Liver (tissue), 10 donors: ENCODE measurements at places on chromosomes 13 and 19.

- no peak for DNase-seq
These were observed 13.1 kb upstream of the MEDAG start for GRCh38 chr13:30892966-30893365.

DNA sequence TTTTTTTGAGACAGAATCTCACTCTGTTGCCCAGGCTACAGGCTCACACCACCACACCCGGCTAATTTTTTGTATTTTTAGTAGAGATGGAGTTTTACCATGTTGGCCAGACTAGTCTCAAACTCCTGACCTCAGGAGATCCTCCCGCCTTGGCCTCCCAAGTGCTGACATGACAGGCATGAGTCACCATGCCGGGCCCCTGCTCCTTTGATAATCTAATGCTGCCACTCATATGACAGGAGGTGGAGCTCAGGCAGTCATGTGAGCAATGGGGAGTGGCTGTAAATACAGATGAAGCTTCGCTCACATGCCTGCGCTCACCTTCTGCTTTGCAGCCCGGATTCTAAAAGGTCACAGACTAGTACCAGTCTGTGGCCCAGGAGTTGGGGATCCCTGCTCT is 25.1 kb downstream of the ARHGEF18 start:
- DNase-seq: no peak

DNA sequence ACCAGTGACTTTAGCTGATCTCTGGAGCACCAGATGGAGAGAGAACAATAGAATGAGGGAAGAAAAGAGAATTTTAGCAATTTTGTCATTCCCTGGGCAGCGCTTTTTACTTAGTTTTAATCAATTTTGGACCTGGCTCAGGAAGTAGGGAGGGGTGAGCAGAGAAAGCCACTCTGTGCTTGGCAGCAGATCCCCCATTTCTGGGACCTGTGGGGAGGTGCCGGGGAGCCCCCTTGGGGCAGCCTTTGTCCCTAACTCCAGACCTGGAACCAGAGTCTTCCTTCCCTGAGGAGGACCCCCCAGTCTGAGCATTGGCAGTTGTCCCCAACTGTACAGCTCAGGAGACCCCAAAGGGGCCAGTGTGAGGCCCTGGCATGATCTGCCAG is 10.5 kb downstream of the LYL1 start:
- DNase-seq: no peak

DNA sequence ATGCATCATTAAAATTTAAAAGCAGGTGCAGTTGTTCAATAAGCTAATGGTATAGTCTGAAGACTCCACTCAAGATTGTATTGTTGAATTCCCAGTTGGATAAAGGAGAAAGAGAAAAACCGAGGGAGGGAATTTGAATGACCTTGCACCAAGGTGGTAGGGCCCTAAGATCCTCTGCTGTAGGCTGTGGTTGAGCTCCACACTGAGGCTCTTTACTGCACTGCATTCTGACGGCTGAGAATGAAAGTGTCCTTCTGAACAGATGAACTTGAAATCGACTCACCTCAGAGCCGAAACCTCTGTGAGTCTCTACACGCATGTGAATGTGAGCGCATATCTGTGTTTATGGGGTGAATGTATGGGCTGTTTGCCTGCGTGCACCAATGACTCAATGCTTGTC is 388.9 kb upstream of the DACH1 start:
- DNase-seq: no peak

DNA sequence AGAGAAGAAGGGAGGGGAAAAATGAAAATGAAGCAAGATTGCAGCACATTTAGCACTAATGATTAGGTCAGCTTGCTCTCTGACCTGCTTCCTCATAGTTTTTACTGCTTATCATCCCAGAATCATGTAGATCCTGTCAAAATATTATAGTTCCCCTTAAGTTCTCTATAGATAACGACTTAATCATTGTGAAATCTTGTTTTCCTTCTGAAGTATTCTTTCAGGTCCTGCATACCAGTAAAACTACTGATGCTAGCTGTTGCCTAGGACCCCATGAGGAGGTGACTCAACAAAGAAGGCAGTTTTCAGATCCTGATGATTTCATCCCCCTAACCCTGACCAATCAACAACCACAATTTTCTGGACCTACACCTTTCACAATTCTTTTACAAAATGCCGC is 1131.7 kb downstream of the SLITRK5 start:
- DNase-seq: no peak

DNA sequence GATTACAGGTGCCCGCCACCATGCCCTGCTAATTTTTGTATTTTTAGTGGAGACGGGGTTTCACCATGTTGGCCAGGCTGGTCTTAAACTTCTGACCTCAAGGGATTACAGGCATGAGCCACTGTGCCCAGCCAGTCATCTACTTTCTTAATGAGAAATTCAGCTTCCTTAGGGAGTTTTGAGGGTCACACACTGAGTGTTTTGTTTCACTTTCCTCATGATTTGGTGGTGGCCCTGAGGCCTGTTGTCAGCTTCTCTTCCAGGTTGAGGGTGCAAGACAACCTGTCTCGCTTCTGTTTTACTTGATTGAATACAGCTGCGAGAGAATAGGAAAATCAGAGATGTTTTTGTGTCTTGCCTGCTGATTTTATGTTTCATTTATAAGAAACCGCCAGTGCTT is 9.9 kb downstream of the FRY start:
- DNase-seq: no peak

GRCh38 chr19:42216653-42217519 is 591 bp downstream of the DEDD2 start:
- no peak for DNase-seq

DNA sequence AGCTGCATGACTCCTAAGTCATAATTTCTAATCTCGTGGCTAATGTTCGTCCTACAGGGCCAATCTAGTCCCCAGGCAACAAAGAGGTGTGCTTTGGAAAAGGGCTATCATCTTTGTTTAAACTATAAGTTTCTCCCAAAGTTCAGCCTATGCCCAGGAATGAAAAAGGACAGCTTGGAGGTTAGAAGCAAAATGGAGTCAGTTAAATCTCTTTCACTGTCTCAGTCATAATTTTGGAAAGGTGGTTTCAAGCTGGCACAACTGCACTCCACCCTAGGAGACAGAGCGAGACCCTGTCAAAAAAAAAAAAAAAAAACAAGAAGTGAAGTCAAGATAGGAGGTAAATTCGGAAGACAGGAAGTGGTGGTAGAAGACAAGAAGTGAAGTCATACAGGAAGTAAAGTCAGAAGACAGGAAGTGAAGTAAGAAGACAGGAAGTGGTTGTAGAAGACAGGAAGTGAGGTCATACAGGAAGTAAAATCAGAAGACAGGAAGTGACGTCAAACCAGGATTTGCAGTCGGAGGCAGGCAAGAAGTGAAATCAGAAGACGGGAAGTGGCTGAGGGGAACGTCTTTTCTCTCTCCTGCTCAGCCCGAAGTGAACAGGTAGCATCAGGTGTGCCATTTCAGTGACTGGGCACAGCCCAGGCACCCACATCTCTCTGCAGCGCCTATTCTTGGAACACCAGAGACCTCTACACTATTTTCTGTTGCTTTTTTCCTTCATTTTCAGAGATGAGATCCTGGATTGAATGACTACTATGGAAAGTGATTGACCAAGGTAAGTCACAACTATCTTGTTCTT is 32.2 kb downstream of the GP6 start:
- no peak for DNase-seq

DNA sequence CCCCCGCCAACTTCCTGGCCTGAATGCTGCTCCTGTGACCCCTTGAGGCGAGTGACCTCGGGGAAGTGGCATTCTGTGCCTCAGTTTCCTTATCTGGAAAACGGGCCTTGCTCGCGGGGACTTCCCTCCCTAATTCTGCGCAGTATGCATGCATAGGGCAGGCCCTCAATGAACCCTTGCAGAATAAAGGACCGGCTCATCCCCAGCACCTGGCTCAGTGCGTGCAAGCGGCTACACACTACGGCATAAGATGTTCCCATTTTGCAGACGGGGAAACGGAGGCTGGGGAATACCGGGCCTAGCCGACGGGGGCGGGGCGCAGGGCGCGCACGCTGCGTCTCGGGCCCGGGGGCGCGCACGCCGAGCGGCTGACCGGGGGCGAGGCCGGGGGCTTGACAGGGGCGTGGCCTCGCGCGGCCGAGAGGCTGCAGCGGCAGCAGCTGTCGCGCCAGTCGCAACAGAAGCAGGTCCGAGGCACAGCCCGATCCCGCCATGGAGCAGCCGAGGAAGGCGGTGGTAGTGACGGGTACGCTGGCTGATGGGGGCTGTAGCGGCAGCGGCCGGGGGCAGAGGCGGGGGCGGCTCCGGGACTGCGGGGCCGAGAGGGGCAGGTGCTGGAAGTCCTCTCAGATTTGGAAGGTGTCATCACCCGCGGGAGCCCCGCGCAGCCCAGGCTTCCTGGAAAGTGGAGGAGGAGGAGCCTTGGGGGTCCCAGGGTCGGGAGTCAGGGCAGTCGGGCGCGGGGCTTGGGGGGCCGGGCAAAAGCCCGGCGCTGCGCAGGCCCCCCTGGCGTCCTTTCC is at the start of gene PGPEP1:
Gene PGPEP1, plus strand, starts transcription at position 409 of the 800 bp plus-strand sequence. Its CDS starts 84 bp downstream, at position 493.
- peak; percentile 75 for DNase-seq

GRCh38 chr19:3387645-3388589 is 21.5 kb downstream of the NFIC start:
- no peak for DNase-seq

- no peak for DNase-seq
These were observed 103.4 kb downstream of the FRY start for GRCh38 chr13:32135056-32135390.

GRCh38 chr13:52926971-52927370 is 78.5 kb upstream of the PCDH8 start:
- no peak for DNase-seq

GRCh38 chr19:45130888-45131615 is 29.7 kb downstream of the NKPD1 start:
- DNase-seq: peak; percentile 46

- no peak for DNase-seq
These were observed 640.1 kb upstream of the KLF12 start for GRCh38 chr13:74774264-74774663.

DNA sequence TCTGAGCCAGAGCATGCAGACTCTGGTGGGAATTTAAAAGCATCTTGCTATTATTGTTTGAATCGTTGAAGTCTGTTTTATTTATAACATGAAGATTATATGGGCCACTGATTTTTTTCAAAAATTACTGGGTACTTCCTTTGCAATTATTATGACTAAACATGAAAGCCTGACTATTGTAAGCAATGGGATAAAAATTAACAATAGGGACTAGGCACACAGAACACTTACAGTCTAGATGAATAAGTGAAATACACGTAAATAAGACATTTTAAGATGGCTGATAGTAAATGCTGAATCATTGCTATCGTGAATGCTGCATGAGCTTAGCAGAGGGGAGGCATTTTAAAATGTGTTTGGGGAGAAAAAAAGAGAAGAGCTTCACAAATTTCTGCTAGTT is 81.0 kb upstream of the MAB21L1 start:
- DNase-seq: no peak

DNA sequence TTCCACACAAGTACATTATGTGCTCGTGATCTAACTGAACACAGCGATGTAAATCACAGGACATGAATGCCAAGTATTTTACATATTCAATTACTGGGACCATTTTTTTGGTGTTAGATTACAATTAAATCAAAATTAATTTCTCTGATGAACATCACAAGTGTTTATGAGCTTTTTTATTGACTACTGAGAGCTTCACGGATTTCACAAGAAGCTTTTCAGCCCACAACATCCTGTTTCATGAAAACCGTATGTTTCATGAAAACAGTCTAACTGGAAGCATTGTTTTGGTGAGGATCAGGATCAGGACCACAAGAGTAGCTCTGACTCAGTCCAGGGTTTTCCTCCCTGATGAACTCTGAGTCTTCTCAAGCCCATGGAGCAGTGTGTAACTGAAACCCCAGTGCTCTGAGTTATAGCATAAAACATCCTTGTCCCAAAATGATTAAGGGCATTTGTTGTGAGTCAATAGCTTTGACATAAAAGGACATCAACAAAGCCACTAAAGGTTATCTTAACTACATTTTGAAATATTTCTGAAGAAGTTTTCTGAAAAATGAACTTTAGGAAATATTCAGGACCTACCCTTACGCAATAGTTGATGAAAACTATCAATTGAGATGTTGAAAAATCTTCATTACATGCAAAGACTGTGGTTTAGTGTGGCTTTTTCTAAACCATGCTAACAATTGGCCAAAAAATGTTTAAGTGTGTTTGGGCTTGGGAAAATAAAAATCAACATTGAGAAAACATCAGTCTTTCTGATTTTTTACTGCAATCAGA is 49.3 kb downstream of the UFM1 start:
- DNase-seq: no peak

DNA sequence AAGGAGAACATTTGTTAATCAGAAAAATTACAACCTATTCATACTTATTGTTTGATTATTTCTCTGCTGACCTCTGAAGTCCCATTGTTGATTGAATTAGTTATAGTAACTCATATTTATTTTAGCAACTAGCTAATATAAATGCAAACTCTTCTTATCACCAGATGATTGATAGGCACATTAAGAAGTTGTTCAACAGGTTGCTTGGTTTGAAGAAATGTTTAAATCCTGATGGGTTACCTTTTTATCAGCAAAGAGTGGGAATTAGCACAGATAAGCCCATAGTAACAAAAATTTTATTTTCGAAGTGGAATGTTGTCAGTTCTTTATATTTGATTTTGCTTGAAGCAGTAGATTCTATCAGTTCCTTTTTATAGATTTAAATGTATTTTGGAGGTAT is 44.4 kb downstream of the KLF5 start:
- no peak for DNase-seq

GRCh38 chr13:113848431-113849260 is 15.2 kb downstream of the GAS6 start:
- DNase-seq: no peak

DNA sequence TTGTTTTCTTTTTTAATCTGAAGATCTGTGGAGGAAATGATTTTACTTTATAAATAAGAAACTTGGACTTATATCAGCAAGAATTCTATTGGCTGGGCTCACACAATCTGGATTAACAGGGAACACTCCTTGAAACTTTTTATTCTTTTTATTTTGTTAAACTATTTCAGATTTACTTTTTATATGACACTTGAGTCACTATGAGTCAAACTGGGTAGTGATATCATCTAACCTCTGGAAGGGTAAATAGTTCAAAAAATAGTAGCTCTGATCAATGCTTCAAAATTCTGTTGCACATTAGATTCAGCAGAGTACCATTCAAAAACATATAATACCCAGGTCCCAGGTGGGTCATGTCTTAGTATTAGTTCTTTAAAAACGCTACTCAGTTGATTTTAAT is 55.1 kb upstream of the NBEA start:
- DNase-seq: no peak

- no peak for DNase-seq
These were observed 10.6 kb upstream of the KIR2DL4 start for GRCh38 chr19:54792814-54793213.

- no peak for DNase-seq
These were observed 2.1 kb upstream of the CEACAM19 start for GRCh38 chr19:44668985-44669764.
